ENCODE measurements at places on chromosomes 13 and 19. TPM values are rescaled to one million over a fixed set of nuclear protein-coding genes. Genes with fewer than 3 reads are reported as not detected.

- no peaks in the 10 kb centered on the region for H3K27me3 ChIP-seq
- peaks cover 49% of the 10 kb centered on the region for H3K4me1 ChIP-seq
- H3K27ac ChIP-seq, result no peak overlapping the region
- peaks cover 39% of the 10 kb centered on the region for H3K36me3 ChIP-seq
- DNase-seq, result no peak
- no peak overlapping the region for H3K4me3 ChIP-seq
Measured at GRCh38 chr13:48446464-48446863, 33.6 kb upstream of the LPAR6 start.

GRCh38 chr13:45242070-45242469 is 41.2 kb upstream of the KCTD4 start:
- H3K36me3 ChIP-seq, result peaks cover 4% of the 10 kb centered on the region
- H3K4me3 ChIP-seq, result no peak overlapping the region
- H3K27ac ChIP-seq, result no peak overlapping the region
- H3K27me3 ChIP-seq, result no peaks in the 10 kb centered on the region
- no peaks in the 10 kb centered on the region for H3K4me1 ChIP-seq
- no peak for DNase-seq

GRCh38 chr19:1868971-1869370 is 5.6 kb upstream of the KLF16 start:
- no peaks in the 10 kb centered on the region for H3K27me3 ChIP-seq
- H3K4me1 ChIP-seq, result peaks cover 47% of the 10 kb centered on the region
- no peak overlapping the region for H3K27ac ChIP-seq
- no peak for DNase-seq

- H3K4me1 ChIP-seq, result no peaks in the 10 kb centered on the region
- peaks cover 3% of the 10 kb centered on the region for H3K27me3 ChIP-seq
- H3K36me3 ChIP-seq, result no peaks in the 10 kb centered on the region
- no peak overlapping the region for H3K27ac ChIP-seq
- no peak for DNase-seq
- H3K4me3 ChIP-seq, result no peak overlapping the region
Measured at GRCh38 chr13:39916330-39916729, 260.9 kb downstream of the COG6 start.

- no peak overlapping the region for H3K27ac ChIP-seq
- H3K4me3 ChIP-seq, result no peak overlapping the region
- H3K4me1 ChIP-seq, result peaks cover 3% of the 10 kb centered on the region
- H3K36me3 ChIP-seq, result no peaks in the 10 kb centered on the region
Measured at GRCh38 chr13:75687150-75687763, 51.1 kb downstream of the LMO7 start.

C13orf46 gene
- total RNA-seq, result 9.8 TPM

Data from activated CD4-positive, alpha-beta T cell treated with anti-CD3 and anti-CD28 coated beads, Interleukin-2, amount 10 ng/mL, durations not matched to agents 7 days and 5 days (primary cell).